ENCODE measurements at places on chromosomes 1 and 21.

DNA sequence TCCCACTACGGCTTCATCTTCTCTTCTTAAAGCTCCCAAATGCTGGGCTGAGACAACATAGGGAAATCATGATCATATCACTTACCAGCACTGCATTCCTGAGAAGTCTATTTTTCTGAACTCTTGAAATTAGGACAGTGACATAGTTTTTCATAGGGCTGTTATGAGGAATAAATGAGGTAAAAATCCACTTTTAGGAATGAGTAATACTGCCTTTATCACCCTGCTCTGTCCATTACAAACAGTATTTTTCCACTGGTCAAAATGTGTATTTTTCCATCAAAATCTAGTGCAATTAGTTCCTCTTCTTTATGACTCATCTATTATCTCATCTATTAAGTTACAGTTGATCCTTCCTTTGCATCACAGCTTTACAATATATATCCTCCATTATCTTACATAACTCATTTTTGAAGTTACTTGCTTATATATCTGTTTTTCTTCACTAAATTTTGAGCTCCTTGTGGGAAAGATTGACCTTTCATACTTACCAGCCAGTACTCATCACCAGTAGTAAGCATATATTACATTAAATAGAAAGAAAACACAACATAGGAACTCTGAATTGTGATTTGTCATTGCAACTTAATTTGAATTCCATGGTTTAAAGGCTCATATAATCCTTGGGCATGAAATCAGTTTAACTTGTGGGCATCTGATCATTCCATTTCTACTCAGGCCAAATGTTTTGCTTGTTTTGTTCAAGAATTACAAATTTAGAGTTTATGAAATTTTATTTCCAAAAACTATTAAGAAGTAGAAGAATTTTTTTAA lies 37.1 kb downstream of the PRRX1 start:
- DNase-seq = no peak

GRCh38 chr1:39098546-39099250 lies 72.5 kb downstream of the NDUFS5 start:
- DNase-seq = no peak

- no peak for DNase-seq
Observed at GRCh38 chr1:177800400-177801088, 169.3 kb downstream of the SEC16B start.

DNA sequence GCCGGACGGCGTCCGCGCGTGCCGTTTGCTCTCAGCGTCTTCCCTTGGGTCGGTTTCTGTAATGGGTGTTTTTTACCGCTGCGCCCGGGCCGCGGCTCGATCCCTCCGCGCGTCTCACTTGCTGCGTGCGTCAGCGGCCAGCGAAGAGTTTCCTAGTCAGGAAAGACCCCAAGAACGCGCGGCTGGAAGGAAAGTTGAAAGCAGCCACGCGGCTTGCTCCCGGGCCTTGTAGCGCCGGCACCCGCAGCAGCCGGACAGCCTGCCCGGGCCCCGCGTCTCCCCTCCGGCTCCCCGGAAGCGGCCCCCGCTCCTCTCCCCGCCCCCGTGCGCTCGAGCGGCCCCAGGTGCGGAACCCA lies 159.8 kb downstream of the RUNX1 start:
- DNase-seq = peak; percentile 52

GRCh38 chr1:245953876-245954660 lies 553.0 kb downstream of the SMYD3 start:
- no peak for DNase-seq

DNA sequence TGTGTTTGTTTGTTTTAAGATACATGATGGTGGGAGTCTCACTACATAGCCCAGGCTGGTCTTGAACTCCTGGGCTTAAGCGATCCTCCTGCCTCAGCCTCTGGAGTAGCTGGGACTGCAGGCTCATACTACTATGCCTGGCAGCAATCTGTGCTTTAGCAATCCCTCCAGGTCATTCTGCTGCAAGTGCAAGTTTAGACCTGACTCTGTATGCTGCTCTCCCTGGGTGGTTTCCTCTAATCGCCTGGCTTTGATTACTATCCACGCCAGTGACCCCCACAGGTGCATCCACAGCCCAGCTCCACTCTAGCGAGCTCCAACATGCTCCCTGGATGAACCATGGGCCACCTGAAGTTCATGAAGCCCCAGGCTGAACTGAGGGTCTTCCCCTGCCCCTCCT lies 15.5 kb upstream of the PABPC4 start:
- DNase-seq = no peak

DNA sequence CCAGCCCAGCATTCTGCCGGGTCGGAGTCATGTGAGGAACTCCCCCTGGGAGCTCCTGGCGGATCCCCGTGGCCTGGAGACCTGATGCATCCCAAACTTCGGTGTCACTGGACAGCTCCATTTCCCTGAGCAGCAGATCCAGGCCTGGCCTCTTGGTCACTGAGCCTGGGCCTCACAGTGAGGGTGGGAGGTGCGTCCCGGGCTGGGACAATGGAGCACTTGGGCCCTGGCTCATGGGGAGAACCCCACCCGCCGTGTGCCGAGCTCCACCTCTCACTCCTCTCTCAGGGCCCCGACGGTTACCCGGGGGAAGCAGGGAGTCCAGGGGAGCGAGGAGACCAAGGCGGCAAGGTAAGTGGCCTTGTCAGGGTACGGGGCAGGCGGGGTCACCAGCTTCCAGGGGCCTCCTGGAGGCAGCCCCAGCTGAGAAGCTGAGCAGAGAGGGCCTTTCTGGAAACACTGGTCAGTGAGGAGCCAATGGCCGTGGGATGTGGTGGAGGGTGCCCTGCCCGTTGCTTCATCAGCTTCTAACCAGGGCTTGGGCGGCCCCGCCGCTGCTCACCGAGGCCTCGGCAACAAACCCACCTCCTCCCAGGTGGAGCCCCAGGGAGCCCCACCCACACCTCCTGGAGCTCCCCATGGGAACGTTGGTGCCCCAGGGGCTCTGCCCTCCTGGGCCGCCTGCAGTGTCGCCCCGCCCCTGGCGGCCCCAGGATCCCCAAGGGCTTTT lies 19.8 kb downstream of the COL6A2 start:
- no peak for DNase-seq

GRCh38 chr21:32260130-32260529 lies 18.7 kb downstream of the MIS18A start:
- no peak for DNase-seq

GRCh38 chr1:166189126-166189525 lies 22.3 kb upstream of the FAM78B start:
- DNase-seq = no peak

Data from stimulated activated CD8-positive, alpha-beta memory T cell treated with anti-CD3 and anti-CD28 coated beads, Interleukin-15, amount 100 ng/mL, for 24 hours (primary cell).